HAP-1 (cell line): ENCODE measurements at places on chromosomes 7 and 10.

DNA sequence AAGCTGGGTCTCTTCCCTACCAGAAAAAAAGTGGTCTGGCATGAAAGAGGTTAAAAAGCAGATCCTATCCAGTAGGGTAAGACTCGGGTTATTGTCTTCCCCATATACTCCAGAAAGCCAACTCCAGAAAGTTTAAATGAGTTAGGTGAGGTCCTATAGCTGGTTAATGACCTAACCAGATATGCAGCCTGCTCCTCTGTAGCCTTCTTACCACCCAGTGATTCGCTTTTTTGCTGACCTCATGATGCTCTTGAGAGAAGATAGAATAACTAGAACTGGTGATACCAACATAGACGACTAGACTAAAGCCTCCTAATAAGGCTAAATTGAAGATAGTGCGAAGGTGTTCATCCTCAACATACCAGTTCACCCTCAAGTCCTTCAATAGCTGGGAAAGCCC is 675 bp upstream of the GIMAP1 start:
- no peak for DNase-seq

DNA sequence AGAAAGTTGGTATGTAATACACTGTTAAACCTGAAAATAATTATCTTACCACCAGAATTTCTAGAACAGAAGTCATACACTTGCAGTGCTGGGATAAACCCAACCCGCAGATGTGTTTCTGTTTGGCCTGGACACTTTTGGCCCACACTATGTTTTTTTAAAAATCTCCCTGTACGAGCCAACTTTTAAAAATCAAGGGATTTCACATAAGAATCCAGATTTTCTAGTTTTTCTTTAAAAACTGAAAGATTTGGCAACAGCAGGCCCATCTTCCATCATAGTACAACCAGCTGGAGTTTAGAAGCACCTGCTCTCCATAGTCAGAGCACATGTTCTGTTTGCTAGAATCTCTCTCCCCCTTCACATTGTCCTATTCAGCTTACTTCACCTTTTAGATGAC is 74.0 kb downstream of the TLL2 start:
- no peak for DNase-seq

- DNase-seq: no peak
Observed at GRCh38 chr10:99403674-99404073, 26.8 kb downstream of the GOT1 start.

DNA sequence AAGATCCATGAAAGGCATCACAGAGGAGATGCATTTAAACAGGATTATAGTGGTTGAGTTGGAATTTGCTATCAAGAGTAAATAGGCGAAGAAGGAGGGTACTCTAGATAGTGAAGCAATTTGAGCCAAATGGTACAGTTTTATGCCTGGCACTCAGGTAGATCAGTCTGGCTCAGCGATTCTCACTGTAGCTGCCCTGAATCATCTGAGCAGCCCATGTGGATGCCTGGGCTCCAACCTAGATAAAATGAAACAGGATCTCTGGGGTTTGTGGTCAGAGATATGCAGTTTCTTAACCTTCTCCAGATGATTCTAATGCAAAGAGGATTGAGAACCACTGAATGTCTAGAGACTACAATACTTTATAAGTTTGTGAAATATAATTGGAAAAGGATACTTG is 282.0 kb upstream of the FZD1 start:
- no peak for DNase-seq
